ENCODE measurements at places on chromosomes 12 and 14.

GRCh38 chr12:57431654-57432188, 878 bp upstream of the R3HDM2 start:
- no peak for DNase-seq

DNA sequence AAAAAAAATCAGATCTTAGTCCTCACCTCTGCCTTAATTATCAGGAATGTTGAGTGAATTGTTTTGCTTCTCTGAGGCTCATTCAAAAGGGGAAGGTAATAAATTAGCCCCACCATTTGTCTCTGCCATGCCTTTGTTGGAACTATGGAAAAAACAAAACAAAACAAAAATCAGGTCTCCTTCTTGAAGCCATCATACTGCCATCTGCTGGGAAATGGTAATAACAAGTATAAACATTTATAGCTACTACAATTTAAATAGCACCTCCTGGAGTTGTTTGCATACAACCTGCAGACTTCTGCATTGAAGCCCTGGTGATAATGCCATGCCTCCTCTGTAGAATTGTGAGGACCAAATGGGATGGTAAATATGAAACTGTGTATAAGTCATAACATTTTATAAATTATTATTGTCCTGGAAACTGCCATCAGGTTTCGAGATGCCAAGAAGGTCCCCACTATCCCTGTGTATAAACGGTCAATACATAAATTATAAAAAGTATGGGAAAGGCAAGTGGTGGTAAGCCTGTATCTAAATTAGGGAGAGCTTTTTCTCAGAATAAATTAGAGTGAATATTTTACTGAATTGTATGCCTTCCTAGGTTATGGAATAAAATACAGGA, 87.2 kb upstream of the FGD4 start:
- no peak for DNase-seq

DNA sequence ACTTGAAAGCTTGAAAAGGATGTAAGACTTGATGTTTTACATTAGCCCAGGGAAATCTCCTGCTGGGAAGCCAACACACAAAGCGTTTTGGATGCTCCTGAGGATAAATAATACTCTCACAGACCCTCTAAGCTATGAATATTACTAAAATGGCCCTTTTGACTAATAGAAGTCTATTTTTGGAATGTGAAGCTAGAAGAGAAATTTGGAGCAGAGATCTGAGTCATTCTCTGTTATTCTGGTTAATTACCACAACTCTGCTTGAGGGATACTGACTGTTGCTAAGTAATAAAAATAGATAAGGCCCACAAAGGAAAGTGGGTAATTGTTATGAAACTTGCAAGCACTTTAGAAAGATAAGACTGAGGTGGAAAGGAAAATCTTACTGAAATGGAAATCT, 346.2 kb upstream of the STXBP6 start:
- DNase-seq: no peak

DNA sequence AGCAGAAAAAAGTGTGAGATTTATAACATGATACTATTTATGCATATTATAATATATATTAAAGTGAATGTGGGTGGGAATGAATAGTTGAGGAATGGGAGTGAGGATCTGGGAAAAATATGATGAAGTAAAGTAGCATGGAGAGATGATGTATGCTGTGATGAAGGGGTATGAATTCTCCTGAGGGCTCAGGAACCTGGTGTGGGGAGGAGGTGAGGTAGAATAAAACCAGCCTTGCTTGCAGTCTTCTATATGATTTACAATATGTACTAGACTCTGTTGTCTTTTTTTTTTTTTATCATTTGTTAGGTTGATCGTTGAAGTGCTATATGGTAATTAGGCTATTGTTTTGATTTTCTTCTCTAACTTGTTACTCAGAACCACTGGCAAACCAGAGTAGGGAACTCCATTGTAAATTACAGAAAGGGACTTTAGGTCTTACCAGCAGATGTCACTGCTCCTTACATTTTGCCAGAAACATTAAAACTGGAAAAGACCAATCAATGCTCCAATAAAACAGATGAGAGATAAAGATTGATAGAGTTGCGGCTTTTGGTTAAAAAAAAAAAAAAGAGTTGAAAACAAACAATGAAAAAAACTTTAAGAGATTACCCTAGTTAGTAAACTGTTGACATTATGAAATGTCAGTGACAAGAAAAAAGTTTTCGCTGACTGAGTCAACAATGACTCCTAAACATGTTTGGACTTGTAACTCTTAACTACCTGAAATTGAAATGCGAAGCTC, 39.9 kb downstream of the ATL1 start:
- DNase-seq: no peak

DNA sequence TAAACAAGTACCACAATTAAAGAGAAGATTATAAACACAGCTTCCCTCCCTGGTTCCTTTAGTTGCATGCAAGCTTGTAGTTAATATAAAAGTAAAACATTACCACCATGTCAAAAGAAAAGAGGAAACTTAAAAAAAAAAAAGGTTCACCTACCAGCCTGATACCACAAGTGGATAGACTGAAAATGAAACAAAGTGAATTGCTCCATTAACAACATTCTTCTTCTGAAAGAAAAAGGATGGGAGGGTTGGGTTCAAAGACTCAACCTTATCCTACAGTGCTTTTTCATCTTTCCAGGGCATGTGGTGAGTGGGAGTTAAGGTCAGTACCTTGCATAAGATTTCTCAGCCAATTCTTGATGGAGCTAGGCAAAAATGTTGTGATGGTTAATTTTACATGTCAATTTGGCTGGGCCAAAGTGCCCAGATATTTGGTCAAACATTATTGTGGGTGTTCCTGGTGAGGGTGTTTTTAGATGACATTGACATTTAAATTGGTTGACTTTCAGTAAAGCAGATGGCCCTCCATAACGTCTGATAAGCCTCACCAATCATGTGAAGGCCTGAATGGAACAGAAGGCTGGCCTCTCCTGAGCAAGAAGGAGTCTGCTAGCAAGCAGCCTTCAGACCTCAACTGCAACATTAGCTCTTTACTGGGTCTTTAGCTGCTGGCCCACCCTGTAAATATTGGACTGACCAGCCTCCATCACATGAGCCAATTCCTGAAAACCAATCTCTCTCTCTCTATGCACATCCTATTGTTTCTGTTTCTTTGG, 28.8 kb downstream of the VCPKMT start:
- no peak for DNase-seq

GRCh38 chr14:89736881-89737280, 217.6 kb downstream of the EFCAB11 start:
- DNase-seq: no peak

DNA sequence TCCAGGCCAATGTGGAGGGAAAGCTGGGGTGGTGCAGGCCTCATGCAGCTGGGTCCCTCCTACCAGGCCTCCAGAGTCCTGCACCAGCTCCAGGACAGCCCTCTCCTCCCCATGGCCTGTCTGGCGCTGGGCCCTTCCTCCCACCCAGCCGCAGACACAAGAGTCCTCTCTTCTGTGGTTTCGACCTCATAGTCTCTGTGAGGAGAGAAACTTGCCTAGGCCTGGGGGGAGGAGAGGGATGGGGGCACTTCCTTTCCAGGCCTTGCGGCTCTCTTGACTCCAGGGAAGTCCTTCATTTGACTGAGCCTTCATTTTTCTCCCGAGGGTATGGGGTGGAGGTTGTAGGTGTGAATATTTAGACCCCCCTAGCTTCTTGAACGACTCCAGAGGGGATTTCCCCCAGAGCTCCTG, 2.3 kb downstream of the MMP14 start:
- DNase-seq: no peak

DNA sequence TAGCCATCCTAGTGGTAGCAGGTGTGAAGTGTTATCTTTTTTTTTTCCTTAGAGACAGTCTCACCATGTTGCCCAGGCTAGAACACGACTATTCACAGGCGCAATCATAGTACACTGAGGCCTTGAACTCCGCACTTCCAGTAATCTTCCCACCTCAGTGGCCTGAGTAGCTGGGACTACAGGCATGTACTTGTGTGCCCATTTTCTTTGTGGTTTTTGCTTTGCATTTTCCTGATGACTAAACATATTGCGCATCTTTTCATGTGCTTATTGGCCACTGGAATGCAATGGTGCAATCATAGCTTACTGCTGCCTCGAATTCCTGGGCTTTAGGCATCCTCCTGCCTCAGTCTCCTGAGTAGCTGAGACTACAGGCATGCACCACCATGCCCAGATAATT, 33.3 kb upstream of the GCH1 start:
- DNase-seq: no peak

DNA sequence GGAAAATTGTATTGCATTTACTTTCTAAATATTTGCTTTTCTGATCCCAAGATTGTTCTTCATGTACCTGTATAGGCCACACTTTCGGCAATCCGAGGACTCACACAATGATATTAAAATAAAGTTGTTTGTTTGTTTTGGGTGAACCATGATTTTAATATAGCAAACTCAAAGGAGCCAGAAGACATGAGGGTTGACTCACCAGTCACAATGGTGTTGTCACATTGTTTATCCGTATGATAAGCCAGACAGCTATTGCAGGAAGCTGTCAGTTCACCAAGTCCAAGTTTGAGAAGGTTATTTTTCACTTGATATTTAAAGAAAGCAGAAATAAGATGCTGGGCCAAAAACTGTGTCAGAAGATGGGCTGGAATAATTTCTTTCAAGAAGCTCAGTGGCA, 67.1 kb upstream of the CPM start:
- no peak for DNase-seq

DNA sequence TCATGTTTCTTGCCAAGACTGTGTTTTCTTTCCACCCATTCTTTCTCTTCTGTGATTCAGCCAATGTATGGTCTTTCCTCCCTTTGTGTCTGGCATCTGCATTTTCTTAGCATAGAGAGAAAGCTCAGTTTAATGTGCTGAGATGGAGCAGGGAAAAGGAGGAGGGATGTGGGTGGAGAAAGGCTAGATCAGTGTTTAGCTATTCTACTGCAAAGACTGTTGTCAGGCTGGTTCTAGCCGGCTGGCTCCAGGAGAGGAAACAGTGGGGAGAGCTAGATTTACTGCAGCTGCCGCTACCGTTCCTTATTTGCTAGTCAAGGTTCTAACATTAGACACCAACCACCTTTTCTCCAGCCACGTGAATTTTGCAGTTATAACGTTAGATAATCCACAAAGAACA, 5.2 kb upstream of the RIMKLB start:
- no peak for DNase-seq
